ENCODE measurements at places on chromosomes 2 and 18. TPM values are rescaled to one million over a fixed set of nuclear protein-coding genes. Genes with fewer than 3 reads are reported as not detected.
A peak's percentile ranks its signal among the peaks of the same experiment; 100 is the strongest.

- DNase-seq = peak; percentile 83
Measured at GRCh38 chr18:48948112-48949049, 2.4 kb downstream of the SMAD7 start.

- no peak for DNase-seq
Measured at GRCh38 chr2:237734905-237735623, 63.5 kb upstream of the RBM44 start.

The VWC2L gene
- total RNA-seq = not detected

GRCh38 chr2:177038787-177039484 lies 173.7 kb upstream of the HNRNPA3 start:
- no peak for DNase-seq

The SLC19A3 gene
- total RNA-seq = 1.6 TPM

- no peak for DNase-seq
Measured at GRCh38 chr18:75206452-75207309, 2.3 kb downstream of the PTGR3 start.

- peak; percentile 59 for DNase-seq
Measured at GRCh38 chr2:226450141-226450540, 349.5 kb downstream of the IRS1 start.

GRCh38 chr2:1848599-1848995 lies 104.3 kb upstream of the PXDN start:
- no peak for DNase-seq

The CABLES1 gene
- 7.4 TPM for total RNA-seq

GRCh38 chr2:143802871-143803650 lies 673.8 kb downstream of the ARHGAP15 start:
- DNase-seq = no peak
